Brain (organoid and tissue), 16 donors: ENCODE measurements at places on chromosomes 4 and X. TPM values are rescaled to one million over a fixed set of nuclear protein-coding genes. Genes with fewer than 3 reads are reported as not detected.

GRCh38 chr4:17385403-17385802 lies 126.5 kb downstream of the QDPR start:
- no peak for DNase-seq

DNA sequence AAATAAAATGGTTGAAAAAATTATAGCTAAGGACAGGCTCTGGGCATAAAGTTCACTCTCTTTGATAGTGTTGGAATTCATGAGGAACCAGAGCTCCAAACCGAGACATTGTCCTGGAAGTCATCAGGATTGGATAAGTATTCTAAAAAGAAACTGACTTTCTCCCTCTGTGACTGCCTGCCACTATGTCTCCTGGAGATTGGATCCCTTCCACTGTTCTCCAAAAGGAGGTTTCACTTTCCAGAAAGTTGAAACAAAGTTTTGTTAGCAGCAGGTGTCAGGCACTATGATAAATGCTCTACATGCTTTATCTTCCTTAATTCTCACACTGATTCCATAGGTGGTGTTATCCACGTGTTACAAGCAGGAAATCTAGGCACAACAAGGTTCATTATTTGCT lies 16.8 kb downstream of the BANK1 start:
- DNase-seq, result no peak

- no peak for DNase-seq
These were observed 5.2 kb downstream of the CDK16 start for GRCh38 chrX:47223476-47224250.

PHEX gene
- 0.12 TPM for polyA plus RNA-seq

DNA sequence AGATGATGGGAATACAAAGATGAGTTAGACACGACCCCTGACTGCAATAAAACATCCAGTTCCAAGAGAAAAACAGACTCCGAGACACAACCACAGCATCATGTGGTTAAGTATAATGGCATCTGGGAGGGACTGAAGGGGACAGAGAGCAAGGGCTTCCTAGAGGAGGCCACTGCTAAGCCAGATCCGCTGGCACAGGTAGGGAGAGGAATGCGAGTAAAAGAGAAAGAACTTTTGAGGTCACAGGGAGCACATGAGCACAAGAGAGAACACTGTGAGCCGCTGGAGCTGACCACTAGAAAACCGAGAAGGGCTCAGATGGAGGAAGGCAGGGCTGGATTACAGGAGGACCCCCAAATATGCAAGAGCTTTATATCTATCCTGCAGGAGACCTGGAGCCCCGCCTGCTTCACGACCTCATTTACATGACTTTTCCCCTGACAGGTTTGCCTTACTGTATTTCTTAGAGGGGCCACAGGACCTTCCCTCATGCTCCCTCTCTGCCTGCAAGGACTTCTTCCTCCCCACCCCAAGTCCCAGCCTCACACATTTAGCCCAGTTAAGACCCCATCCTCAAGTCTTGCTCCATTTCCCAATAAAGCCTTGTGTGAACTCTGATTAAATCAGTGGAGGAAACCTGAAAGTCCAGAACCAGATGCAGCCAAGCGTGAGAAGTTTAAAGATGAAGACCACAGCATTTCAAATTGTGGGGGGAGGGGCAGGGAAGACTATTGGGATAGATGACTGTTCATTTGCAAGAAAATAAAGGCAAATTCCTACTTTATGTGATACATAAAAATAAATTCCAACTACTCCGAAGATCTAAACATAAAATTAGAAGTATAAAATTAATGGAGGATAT lies 29.6 kb downstream of the MFAP3L start:
- no peak for DNase-seq

KLKB1 gene
- polyA plus RNA-seq, result not detected

- no peak for DNase-seq
These were observed 14.5 kb downstream of the CSF2RA start for GRCh38 chrX:1283093-1283492.

DNA sequence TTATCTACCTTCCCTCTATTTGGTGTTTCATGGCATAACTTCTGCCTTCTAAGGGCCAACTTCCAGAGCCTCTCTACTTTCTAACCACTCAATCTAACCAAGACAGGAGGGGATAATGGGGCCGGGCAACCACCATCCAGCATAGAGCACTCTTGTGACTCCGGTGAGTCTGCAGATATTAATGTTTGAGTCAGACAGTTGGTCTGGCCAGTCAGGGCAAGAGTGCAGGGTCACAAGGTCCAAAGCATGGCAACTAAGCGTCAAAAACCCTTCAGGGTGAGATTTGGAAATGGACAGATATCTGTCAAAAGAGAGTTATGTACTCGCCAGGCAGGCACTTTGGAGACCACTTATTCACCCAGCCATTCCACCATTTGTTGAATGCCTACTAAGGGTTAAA lies 105.0 kb downstream of the PALLD start:
- no peak for DNase-seq

DNA sequence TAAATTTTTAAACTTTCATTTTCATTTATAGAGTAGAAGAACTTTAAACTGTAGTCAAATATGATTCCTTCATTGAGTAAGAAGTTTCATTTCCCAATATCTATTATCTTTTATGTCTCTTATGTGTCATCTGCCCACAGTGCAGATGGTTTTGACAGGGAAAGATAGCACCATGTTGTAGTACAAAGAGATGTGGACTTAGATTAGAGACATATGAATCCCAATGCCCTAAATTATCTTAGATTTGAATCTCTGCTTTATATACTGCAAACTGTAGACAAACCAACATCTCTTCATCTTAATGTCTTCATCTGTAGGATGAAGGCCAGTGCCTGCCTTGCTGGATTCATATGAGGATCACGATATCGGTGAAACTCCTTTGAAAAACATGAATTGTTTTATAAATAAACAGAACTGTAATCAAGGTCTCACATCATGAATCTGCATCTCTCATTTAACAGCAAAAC lies 217.5 kb downstream of the BANK1 start:
- DNase-seq, result no peak

SERPINA7 gene
- not detected for polyA plus RNA-seq

DNA sequence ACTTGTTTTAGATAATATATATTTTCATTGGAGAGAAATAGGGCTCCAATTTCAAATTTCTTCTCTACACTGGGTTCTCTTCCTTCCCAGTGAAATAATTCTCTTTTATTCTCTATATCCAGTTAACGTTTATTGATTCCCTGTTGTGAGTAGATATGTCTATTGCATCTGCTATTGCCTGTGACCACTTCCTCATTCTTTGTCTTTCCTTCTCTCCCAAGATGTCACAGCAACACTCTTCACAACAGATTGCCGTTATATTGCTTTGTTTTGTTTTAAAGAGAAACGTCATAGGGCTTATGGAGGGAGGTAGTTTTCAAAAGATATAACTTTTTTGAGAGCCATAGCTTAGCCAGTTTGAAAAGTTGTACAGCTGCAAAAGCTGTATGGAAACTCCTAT lies 343.8 kb downstream of the ARHGAP24 start:
- no peak for DNase-seq

GRCh38 chrX:11460347-11460746 lies 167.1 kb downstream of the AMELX start:
- DNase-seq, result no peak

GRCh38 chr4:26369581-26369980 lies 48.8 kb downstream of the RBPJ start:
- no peak for DNase-seq

GRCh38 chrX:25016361-25016671 lies 551 bp upstream of the ARX start:
- DNase-seq, result peak; percentile 18

- DNase-seq, result no peak
These were observed 90.1 kb downstream of the IRF2 start for GRCh38 chr4:184384056-184384809.

GRCh38 chr4:169619518-169619957 lies 840 bp upstream of the CLCN3 start:
- DNase-seq, result peak; percentile 88

MTTP gene
- polyA plus RNA-seq, result 0.90 TPM

DNA sequence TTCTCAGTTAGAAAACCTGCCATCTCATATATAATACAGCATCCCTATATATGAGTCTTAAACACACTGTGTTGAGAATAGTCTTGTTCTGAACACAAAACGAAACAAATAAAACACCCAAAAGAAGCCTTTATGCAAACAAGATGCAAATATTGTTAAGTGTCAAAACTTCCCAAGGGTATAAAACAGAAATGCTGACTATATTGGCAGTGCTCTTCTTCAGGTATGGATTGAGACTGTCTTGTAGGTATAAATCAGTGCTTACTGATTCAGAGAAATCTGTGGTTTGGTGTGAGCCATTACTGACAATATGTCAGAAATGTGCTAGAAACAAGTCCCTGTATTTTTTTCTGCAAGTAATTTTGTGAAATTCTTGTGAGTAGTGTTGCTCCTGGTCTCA lies 82.8 kb upstream of the CTSO start:
- DNase-seq, result no peak

GRCh38 chr4:81352446-81352835 lies 119.3 kb downstream of the RASGEF1B start:
- no peak for DNase-seq

AKAP4 gene
- not detected for polyA plus RNA-seq

DNA sequence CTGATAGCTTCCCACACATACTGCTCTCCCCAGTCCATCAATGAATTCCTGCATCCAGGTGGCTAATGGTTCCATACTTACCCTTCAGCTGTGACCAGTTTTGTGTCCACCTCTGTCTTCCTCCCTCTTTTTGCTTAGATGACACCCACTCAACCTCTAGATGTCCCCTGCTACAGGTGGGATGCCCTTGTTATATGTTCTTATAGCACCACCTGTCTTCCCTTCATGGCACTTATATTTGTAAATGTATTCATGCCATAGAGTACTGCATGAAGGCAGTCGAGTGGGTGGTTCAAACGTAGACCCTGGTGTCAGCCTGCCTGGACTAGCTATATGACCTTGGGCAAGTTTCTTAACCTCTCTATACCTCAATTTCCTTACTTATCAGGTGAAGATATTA lies 6.5 kb upstream of the USP46 start:
- no peak for DNase-seq

UNC5C gene
- polyA plus RNA-seq, result 3.7 TPM

GRCh38 chr4:13918110-13918509 lies 290.6 kb upstream of the BOD1L1 start:
- no peak for DNase-seq

TCP11X1 gene
- polyA plus RNA-seq, result not detected

GRCh38 chr4:142406499-142406835 lies 439.6 kb downstream of the INPP4B start:
- no peak for DNase-seq
